ENCODE measurements at places on chromosomes 3 and 15.
A peak's percentile ranks its signal among the peaks of the same experiment; 100 is the strongest.

DNA sequence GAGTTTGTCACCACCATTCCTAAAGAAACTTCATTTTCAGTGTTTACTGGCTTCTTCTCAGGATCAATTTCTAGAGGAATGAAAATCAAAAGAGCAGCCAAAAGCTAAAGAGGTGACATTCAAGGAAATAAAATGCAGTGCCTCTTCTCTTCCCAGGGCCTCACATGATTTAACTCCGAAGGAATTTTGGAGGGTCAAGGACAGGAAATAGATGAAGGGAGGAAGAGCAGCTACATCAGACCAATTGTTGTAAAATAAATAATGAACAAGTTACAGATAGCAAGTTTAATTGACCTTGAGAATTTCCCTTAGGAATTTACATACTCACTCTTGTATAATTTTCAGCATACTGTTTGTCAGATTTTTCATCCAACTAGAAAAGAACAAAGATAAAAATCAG lies 78.1 kb downstream of the LRRFIP2 start:
- DNase-seq = peak; percentile 58

GRCh38 chr15:31255176-31255510 lies 71.5 kb upstream of the KLF13 start:
- no peak for DNase-seq

DNA sequence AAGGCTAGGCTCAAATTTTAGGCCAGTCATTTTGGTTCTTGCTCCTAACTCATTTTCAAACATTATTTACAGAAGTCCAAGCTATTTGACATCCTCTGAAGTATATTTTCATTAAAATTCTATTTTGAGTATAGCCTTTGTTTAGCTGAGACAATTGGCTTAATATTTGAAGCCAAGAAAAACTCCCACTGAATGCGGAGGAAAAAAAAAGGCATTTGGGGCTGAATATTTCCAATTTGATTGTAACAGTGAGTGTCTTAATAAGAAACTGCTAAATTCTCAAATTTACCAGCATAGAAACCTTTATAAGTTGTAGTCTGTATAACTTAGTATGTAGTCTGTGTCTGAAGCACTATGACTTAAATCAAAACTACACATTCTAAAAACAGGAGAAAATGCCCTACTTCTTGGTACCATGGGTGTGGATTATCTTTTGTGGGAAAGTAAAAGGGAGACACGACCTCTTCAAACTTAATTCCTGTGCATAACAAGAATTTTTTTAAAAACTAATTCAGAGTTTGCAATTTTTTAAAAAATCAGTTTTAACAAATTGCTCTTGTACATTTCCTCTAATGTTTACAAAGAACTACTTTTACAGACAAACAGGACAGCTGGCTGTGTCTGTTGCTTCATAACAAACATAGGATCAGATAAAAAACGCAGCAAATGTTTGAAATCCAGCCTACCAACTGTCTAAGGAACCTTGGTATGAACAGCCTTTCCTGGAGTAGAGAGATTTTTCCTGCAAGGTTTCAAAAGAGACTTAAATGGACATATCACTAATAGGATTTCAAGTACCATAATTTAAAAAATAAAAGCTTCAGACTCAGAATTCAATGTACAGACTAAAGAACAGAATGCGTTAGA lies 52.7 kb upstream of the LMOD3 start:
- DNase-seq = peak; percentile 32

DNA sequence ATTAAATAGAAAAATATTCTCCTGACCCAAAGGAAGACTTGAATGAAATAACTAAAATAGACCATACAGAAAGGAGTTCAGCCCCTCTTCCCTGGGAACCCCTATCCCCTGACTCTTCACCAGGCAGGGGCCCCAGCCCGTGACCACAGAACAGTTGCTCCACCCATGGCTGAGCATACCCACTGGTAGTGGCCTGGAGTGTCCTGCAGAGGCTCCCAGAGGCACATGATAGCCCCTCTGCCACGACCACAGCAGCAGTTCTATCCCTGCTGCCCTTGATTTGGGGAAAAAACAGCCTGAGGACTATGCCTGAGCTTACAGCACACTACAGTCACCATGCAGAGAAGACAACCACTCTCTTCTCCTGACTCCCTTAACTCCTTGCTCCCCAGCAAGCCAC lies 31.8 kb downstream of the TTC14 start:
- no peak for DNase-seq

DNA sequence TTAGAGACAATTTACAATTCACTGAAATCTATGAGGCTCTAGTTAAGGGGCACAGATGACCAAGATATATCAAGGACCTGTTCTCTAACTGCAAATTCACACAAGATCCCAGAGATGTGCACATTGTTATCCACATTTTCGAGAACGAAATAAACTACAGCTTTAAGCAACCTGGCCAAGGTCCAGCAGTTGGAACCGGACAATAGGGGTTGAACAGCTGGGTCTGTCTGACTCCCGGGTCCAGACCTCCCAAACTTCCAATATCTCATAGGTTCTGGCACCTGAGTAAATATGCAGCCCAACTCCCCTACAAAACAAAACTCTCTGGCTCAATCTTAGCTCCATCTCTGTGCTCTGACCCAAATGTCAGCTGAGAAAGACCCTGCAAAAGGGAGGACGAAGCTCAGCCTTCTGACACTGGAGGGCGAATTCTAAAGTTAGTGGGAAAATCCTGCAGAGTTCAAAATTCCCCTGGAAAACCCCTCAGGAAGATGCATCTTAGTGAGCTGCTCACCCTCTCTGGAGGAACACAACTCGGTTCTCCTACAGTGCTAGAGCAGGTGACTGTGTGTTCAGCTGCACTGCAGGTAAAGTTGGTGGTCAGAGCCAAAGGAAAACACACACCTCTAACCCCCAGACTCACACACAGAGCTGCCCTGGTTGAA lies 14.2 kb upstream of the SPATA12 start:
- no peak for DNase-seq

GRCh38 chr3:24168977-24169376 lies 223.9 kb downstream of the NR1D2 start:
- no peak for DNase-seq

GRCh38 chr3:67610458-67610857 lies 44.0 kb downstream of the SUCLG2 start:
- peak; percentile 87 for DNase-seq

DNA sequence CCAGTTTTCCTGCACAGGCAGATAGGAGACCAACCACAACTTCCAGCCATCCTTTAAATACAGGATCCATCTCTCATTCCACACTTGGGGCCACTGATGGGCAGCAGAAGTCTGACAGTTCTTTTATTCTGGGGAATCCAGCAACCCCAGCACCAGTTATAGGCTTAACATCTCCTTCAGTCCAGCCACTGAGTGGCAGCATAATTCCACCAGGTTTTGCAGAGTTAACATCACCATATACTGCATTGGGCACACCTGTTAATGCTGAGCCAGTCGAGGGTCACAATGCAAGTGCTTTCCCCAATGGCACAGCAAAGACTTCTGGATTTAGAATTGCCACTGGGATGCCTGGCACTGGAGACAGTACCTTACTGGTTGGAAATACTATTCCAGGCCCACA lies 2.9 kb downstream of the NPAP1 start:
- no peak for DNase-seq

DNA sequence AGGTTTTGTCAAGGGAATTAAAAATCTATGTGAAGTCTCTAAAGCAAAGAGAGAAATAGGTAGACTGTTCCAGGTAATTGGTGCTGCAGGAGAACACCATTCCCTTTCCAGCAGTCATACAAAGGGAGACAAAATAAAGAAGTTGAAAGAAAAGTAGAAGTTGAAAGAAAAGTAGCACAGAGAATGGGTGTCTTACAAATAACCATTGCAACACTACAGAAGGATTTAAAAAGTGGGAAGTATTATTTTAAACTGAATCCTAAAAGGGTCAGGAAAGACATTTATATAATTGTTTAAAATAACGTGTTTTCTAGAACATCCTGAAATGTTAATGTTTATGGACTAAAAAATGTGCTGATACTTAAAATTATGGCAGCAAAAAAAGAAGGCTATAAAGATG lies 223.8 kb downstream of the RSRC1 start:
- DNase-seq = no peak

- peak; percentile 56 for DNase-seq
These were observed 464.4 kb downstream of the FOXP1 start for GRCh38 chr3:71119171-71119570.

GRCh38 chr15:51089699-51090453 lies 4.8 kb downstream of the TNFAIP8L3 start:
- DNase-seq = no peak

DNA sequence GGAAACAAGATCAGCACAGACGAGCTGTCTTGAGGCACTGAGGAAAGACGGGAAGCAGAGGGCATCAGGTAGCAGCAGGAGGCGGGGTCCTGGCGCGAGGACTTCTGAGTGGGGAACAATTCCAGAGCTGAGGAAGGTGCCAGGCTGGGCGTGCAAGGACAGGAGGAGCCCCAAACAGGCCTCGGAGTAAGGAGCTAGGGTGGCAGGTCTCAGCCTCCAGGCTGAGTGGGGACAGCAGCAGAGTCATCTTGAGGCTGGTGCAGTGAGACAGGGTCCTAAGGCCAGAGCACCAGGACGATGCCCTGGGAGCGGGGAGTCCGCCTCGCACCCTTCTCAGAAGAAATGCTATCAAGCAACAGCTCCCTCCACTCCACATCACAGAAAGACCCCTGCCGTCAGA lies 78.4 kb downstream of the PCSK6 start:
- no peak for DNase-seq

DNA sequence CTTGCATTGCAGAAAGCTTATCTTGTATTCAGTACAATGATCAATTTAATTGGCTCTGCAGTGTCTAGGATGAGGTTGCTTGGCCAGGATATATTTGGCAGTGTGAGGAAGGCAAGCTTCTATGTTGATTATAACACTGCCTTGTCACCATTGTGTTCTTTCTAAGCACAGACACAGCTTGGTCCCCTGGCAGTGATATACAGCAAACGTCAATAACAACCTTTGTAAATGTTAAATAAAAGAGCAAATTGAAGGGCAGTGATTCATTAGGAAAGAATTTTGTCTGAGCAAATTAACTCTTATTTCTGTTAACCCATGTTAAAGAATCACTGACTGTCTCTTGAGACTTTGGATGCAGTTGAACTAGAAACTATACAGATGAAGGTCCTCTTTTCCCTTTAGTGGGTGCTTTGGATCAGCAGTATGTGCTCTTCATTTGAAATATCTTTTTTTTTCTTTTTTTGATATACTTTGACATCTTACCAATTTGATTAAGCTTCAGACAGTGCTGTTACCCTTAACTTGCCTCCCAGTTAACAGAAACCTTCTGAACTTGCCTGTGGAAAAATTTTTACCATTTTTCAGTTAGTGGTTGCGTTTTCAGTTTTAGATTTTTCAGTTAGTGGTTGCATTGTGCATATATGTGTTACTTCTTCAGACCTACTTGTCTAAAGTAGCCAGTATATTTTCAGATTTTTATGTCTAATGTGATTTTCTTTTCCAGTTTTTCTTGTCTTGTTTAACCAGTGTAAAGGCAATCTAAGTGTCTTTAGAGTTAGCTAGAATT lies 199.8 kb downstream of the TCF12 start:
- peak; percentile 60 for DNase-seq

GRCh38 chr15:79853492-79854328 lies 43.1 kb downstream of the MTHFS start:
- DNase-seq = peak; percentile 91

DNA sequence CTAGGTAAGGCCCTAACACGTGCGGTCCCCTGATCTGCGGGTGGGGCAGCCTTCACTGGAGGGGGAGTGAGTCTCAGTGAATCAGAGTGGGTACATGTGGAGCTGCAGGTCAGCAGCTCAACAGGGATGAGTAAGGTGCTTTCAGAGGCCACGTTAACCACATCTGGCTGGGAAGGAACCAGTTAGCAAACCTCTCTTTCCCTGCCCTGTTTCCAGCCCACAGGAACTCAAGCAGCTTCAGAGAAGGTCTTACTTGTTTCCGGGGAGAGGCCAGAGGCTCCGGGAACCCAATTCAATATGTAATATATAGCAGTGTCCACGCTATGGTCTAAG lies 175.3 kb downstream of the XXYLT1 start:
- no peak for DNase-seq

- DNase-seq = peak; percentile 85
These were observed 110.3 kb downstream of the CYP19A1 start for GRCh38 chr15:51227940-51228732.

DNA sequence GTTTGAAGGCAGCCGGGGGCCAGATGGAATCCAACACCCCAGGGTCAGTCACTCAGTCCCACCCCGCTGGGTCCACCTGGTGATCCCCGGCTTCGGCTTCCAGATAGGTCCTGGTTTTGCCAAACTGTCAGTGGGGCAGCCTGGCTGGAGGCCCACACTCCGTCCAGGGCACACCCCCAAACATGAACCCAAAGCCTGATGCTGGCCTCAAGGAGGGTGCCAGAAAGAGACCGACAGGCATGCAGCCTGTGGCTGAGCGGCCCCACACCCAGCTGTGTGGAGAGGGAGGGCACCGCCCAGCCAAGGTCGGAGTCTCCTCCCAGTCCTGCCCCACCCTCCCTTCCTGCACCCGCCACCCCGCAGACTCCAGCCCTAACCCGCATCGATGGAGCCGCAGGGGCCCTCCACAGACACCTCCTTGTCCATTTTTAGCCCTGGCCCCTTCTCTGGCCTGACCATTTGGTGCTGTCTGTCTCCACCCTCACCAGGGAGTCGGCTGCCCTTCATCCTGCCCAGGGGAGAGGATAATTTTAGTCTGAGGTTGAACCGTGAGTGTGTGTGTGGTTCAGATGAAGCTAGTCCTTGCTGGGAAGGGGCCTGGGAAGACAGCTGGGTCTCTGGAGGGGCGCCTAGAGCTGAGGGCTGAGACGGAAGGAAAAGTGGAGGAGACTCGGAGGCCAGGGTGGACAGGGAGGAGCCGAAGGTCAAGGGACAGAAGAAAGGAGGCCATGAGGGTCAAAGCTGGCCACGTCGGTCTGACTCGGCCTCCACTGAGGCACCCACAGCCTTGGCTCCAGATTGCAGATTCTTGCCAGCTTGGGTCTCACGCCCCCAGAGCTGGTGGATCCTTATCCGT lies 23.1 kb downstream of the TNK2 start:
- no peak for DNase-seq

All from iris pigment epithelial cell (primary cell).